ENCODE measurements at places on chromosomes 2 and 18. TPM values are rescaled to one million over a fixed set of nuclear protein-coding genes. Genes with fewer than 3 reads are reported as not detected.

The STPG4 gene
- total RNA-seq = not detected

DNA sequence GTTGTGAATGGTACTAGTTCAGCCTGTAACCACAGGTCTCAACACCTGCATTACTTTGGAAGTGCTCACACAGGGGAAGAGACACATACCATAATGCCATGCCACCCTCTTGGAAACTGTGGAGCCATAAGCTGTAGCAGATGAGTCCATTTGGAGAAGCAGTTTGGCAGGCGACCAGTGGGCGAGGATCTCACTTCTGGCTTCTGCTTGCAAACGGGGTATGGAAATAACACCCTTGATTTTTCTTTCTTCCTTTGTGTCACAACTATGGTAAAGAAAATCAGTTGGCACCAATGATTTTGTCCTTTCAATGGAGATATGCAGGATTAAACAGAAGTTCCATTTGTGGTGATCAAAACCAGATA is 28.6 kb downstream of the APOB start:
- H3K4me3 ChIP-seq = no peak overlapping the region
- H3K36me3 ChIP-seq = no peaks in the 10 kb centered on the region
- no peaks in the 10 kb centered on the region for H3K4me1 ChIP-seq
- H3K27ac ChIP-seq = no peak overlapping the region
- no peak for DNase-seq
- H3K27me3 ChIP-seq = no peaks in the 10 kb centered on the region

The IKZF2 gene
- 8.9 TPM for total RNA-seq

- no peaks in the 10 kb centered on the region for H3K27me3 ChIP-seq
- no peak overlapping the region for H3K4me3 ChIP-seq
- no peaks in the 10 kb centered on the region for H3K4me1 ChIP-seq
- H3K36me3 ChIP-seq = no peaks in the 10 kb centered on the region
- H3K27ac ChIP-seq = no peak overlapping the region
Measured at GRCh38 chr2:8594731-8595427, 87.0 kb upstream of the ID2 start.

- H3K36me3 ChIP-seq = no peaks in the 10 kb centered on the region
- no peaks in the 10 kb centered on the region for H3K27me3 ChIP-seq
- no peak overlapping the region for H3K4me3 ChIP-seq
Measured at GRCh38 chr18:74351354-74351753, 35.7 kb downstream of the C18orf63 start.

- no peak overlapping the region for H3K4me3 ChIP-seq
- DNase-seq = no peak
- H3K27me3 ChIP-seq = no peaks in the 10 kb centered on the region
- H3K36me3 ChIP-seq = no peaks in the 10 kb centered on the region
Measured at GRCh38 chr2:100485396-100485795, 15.1 kb downstream of the NMS start.

- H3K36me3 ChIP-seq = no peaks in the 10 kb centered on the region
- no peak overlapping the region for H3K27ac ChIP-seq
- no peaks in the 10 kb centered on the region for H3K27me3 ChIP-seq
- DNase-seq = no peak
- no peaks in the 10 kb centered on the region for H3K4me1 ChIP-seq
Measured at GRCh38 chr2:154638783-154639182, 59.7 kb upstream of the KCNJ3 start.

DNA sequence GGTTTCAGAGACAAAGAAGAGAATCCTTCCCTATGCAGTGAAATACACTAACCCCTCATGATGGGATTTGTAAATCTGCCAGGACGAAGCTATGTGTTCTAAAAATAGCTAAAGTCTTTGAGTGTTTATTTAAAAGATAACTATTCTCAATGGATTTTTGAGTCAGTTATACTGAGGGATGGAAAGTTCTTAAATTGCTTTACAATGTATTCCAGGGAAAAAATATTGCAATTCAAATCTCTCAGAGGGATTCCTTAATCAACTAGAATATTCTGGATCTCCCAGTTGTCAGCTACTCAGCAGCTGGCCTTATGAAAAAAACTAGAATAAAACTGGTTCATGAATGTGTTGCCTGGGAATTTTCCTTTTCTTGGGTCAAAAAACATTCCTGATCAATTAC is 312.4 kb downstream of the PLCL1 start:
- H3K27me3 ChIP-seq = no peaks in the 10 kb centered on the region
- H3K36me3 ChIP-seq = peaks cover 5% of the 10 kb centered on the region
- H3K27ac ChIP-seq = no peak overlapping the region
- no peak for DNase-seq
- no peak overlapping the region for H3K4me3 ChIP-seq

The LRRC30 gene
- not detected for total RNA-seq

DNA sequence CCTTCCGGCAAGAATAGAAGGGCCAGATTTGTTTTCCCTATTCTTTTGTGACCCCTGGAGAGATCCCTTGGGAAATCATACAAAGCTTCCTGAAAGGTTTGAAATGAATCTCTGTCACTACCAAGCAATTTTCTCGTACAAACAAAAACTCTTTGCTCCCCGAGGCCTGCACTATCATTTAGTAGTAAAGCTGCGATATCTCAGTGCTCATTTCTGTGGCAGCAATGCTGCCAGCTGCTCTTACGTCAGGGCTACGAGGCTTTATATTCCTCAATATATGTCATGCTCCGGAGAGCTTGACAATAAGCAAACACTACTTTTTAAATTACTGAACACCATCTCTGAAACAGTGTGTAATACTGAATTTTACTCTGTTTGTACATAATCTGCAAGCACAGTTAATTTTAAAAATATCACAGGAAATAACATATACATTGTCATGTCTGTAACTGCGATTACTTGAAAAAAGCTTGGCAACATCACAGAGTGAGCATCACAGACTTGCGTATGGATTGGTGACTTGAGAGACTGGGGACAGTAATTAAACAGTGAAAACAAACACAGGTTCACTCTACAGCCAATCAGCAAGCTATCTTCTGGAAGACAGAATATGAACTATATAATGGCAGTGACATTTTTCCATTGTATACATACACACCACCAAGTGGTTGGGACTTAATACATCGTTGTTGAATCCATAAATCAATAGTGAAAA is 403.3 kb upstream of the NETO1 start:
- no peaks in the 10 kb centered on the region for H3K36me3 ChIP-seq
- no peaks in the 10 kb centered on the region for H3K4me1 ChIP-seq
- H3K4me3 ChIP-seq = no peak overlapping the region

GRCh38 chr18:74375999-74376398 is 60.4 kb downstream of the C18orf63 start:
- H3K4me3 ChIP-seq = no peak overlapping the region
- H3K27ac ChIP-seq = no peak overlapping the region
- DNase-seq = no peak

DNA sequence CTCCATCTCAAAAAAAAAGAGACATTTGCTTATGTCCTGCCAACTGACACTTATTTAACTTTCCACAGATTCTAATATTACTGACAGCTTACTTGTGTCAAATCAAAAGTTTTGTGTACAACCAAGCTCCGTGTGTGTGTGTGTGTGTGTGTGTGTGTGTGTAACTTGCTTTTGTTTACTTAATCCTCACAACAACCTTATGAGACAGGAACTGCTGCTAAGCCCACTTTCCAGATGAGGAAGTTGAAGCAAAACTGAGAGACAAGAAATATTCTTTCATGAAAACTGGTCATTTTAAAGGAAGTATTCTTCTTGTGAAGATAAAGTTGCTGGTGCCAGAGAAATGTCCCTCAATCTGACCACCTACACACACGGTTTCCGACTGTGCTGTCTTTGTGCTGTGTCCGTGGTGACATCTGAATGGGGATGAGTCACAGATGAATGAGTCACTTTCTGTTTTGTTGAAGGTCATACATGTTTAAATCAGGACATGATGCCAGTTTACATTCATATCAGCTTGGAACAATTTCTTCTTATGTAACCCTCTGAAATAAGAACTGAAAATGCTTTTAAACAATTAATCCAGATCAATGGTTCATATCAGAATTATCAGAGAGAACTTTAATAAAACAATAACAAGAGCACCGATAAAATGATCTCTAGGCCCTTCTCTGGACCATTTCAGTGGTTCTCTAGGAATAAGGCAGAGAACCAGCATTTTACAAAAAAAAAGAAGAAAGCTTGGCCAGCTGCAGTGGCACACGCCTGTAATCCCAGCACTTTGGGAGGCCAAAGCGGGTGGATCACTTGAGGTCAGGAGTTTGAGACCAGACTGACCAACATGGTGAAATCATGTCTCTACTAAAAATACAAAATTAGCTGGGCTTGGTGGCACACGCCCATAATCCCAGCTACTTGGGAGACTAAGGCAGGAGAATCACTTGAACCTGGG is 95.5 kb downstream of the THNSL2 start:
- no peaks in the 10 kb centered on the region for H3K4me1 ChIP-seq
- no peaks in the 10 kb centered on the region for H3K27me3 ChIP-seq
- no peak for DNase-seq
- H3K36me3 ChIP-seq = no peaks in the 10 kb centered on the region
- no peak overlapping the region for H3K27ac ChIP-seq
- H3K4me3 ChIP-seq = no peak overlapping the region

DNA sequence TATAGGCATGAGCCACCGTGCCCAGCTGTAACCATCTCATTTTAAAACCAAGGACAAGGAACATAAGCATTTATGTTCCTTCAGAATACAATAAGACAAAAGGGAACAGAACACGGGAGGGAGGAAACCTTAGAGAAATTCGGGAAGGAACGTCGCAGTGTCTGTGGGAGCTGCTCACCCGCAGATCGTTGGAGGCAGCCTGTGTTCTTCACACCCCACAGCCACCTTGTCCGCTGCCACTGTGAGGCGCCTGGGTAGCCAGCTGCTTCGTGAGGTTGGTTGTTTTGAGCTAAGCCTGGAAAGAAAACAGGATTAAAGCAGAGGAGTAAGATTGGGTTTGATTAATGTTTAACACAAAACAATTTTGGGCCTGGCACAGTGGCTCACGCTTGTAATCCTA is 250.0 kb downstream of the FHOD3 start:
- H3K27ac ChIP-seq = no peak overlapping the region
- H3K4me1 ChIP-seq = no peaks in the 10 kb centered on the region
- H3K4me3 ChIP-seq = no peak overlapping the region
- H3K36me3 ChIP-seq = no peaks in the 10 kb centered on the region

The TOGARAM2 gene
- 2.3 TPM for total RNA-seq

GRCh38 chr18:52437161-52437560 is 97.2 kb downstream of the DCC start:
- DNase-seq = no peak
- H3K27ac ChIP-seq = no peak overlapping the region
- H3K36me3 ChIP-seq = no peaks in the 10 kb centered on the region
- no peaks in the 10 kb centered on the region for H3K4me1 ChIP-seq
- no peaks in the 10 kb centered on the region for H3K27me3 ChIP-seq
- H3K4me3 ChIP-seq = no peak overlapping the region

The BOK gene
- total RNA-seq = not detected

All from CD4-positive, alpha-beta T cell (primary cell).